ENCODE measurements at places on chromosomes 12 and 14.

- DNase-seq, result no peak
Measured at GRCh38 chr12:53931844-53932581, 6.6 kb upstream of the HOXC13 start.

GRCh38 chr12:32891956-32892355 is 4.6 kb downstream of the PKP2 start:
- no peak for DNase-seq

DNA sequence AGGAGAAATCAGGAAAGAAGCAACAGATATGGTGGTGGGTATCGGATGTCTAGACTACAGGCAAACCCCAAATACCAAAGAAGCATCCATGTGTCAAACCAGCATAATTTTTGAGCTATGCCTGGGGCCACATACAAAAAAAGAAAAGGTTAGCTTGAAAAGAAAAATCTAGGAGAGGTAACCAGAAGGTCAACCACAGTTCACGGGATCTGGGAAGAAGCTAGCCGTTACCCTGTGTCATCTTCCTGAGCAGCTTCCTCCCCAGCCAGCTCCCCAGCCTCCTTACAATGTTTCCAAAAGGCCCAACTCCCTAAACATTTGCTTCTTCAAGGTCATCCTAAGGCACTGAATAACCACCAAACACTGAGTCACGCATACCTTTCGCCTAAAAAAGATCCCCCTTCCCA is 3.1 kb downstream of the SINHCAF start:
- DNase-seq, result peak; percentile 11

DNA sequence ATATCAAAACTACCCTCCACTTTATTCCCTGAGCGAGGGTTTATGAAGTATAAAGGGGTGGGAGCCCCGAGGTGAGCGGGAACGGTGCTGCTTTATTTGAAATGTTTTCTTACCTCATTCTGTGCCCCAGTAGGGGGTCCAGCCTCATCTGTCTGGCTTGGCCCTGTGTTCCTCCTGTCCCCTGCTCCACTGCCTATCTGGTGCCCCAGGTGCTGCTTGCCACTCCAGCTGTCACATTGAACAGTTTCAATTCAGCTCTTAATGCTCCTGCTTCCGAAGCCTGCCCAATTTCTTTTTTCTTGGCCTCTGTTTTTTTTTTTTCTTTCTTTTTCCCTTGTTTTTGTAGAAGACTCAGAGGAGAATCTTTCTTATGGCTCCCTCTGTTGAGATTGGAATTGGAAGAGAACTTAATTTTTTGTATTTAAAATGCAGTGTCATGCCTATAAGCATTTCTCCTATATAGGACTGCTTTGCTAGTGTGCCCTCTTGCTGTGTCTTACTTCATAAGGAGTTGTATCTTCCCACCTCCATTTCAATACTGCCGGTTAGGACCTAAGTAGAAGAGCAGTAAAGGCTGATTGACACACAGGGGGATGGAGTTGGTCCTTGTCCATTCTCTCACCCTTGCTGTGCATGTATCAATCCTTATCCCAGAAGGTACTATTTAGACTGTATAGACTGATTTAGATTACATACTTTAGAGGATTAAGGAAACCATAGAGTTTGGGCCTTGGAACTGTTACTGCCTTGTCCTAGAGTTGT is 2.3 kb downstream of the ATXN7L3B start:
- no peak for DNase-seq

DNA sequence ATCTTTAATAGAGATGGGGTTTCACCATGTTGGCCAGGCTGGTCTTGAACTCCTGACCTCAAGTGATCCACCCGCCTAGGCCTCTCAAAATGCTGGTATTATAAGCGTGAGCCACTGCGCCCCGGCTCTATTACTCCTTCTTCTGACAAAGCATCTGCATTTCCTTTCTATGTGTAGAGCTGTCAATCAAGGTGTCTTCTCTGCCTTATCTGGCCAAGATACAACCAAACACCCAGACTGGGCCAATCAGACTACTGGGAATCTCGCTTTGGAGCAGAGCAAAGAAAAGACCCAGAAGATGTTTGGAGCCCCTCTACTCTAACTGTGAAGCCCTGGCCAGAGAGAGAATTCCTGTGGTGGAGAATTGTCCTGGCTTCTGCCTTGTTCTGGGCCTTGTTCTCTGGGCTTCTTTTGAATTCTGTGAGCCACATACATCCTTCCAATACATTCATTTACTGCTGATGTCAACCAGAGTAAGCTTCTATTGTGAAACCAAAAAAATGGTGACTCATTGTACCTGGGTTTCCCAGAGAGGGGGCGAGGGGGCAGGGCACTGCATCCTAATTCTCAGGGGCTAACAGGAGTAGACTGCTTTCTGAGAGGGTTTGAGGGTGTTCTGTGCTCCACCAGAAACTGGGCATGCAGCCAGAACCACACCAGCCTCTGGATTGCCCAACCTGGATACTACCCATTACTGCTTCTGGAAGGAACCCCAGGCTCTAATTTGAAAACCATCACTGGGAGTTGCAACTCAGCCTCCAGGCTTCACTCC is 18.8 kb upstream of the FLVCR2 start:
- DNase-seq, result no peak

- DNase-seq, result no peak
Measured at GRCh38 chr12:101855364-101855884, 22.0 kb upstream of the DRAM1 start.

GRCh38 chr12:20259786-20260185 is 108.6 kb upstream of the PDE3A start:
- no peak for DNase-seq

- peak; percentile 67 for DNase-seq
Measured at GRCh38 chr12:57616383-57617101, 5.3 kb downstream of the ARHGEF25 start.

- DNase-seq, result no peak
Measured at GRCh38 chr12:49998453-49998852, 25.7 kb downstream of the AQP6 start.

DNA sequence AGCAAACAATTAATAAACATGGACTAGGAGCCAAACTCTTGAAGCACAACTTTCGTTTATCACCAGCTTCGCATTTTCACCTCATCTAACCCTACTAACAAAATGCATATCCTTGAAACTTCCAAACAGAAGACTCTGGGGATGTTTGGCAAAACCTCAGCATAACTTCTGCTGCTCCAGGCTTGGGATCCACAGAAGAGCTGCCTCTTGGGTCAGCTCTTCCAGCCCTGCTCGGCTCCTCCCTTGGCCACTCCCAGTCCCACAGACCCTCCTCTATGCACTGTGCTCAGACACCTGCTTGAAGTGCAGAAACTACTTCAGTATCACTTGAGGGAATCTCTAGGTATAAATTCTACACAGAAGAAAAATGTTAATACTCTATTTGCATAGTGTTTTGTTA is 110.0 kb upstream of the AMIGO2 start:
- peak; percentile 38 for DNase-seq

GRCh38 chr12:105084251-105085250 is at the start of gene ALDH1L2:
ALDH1L2 (minus strand) TSS chr12:105084458; CDS start chr12:105084436, 22 bp downstream.
- peak; percentile 34 for DNase-seq

GRCh38 chr14:52888159-52888558 is 62.7 kb downstream of the FERMT2 start:
- DNase-seq, result no peak

DNA sequence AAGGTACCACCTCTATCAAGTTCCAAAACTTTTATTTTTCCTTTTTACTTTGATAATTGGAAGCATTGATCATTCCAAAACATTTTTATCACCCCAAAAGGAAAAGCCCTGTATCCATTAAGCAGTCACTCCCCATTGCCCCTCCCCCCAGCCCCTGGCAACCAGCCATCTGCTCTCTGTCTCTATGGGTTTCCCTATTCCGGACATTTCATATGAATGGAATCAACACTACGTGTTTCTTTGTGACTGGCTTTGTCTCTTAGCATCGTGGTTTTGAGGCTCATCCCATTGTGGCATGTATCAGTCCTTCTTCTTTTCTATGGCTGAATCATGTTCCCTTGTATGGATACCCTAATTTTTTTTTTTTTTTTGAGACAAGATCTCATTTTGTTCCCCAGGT is 18.0 kb upstream of the PHETA1 start:
- no peak for DNase-seq

DNA sequence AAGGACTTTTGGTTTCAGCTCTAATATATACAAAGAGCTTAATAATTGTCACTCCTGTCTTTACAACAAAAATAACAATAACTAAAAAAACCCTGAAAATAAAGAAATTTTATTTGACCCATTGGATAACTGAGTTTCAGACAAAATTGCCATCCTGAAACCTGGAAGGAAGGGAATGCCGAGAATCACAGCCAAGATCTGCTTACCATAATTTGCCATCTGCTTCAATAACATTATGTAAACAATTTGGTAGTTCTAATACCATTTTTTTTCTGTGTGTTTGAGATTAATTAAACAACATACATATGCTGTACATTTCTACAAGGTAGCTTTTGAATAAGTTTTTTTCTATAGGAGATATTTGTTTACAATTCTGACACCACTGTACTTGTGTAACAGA is 596.3 kb upstream of the MGAT4C start:
- no peak for DNase-seq

GRCh38 chr14:95315156-95315555 is 4.6 kb downstream of the CLMN start:
- no peak for DNase-seq

- no peak for DNase-seq
Measured at GRCh38 chr14:62585247-62585646, 460.0 kb downstream of the KCNH5 start.

GRCh38 chr12:22755629-22756028 is 130.7 kb downstream of the ETNK1 start:
- no peak for DNase-seq

GRCh38 chr12:92470608-92471021 is 232.2 kb upstream of the PLEKHG7 start:
- no peak for DNase-seq

- no peak for DNase-seq
Measured at GRCh38 chr12:47901718-47902093, 3.1 kb downstream of the VDR start.

GRCh38 chr12:96343347-96343954 is 56.8 kb downstream of the CDK17 start:
- no peak for DNase-seq

DNA sequence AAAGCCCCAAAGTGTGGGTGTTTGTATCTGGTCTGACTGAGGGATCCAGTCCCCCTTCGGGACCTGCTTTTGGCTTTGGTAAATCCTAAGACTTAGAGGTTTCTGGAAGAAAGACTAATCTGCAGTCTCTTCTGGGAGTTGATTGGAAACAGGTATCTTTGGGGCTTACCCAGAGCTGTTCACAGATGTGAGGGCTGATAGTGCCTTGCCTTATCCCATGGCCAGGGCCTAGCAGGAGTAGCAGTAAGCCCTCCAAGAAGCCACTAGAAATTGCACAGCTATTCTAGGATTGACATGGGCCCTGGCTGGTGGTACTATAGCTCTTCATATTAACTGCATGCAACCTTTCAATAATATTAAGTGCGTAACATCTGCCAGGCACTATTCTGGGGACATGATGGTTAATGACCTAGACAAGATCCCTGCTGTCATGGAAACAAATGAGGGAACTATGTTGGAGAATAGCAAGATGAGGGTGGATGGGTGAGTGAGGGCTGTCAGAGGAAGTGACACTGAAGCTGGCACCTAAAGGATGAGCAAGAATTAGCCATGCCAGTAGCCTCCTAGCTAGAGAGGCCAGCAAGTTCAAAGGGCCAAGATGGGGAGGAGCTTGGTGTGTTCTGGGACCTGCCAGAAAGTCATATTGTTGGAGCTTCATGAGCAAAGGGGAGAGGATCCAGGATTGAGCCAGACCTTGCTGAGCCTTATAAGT is 71.7 kb downstream of the CRADD start:
- DNase-seq, result no peak

DNA sequence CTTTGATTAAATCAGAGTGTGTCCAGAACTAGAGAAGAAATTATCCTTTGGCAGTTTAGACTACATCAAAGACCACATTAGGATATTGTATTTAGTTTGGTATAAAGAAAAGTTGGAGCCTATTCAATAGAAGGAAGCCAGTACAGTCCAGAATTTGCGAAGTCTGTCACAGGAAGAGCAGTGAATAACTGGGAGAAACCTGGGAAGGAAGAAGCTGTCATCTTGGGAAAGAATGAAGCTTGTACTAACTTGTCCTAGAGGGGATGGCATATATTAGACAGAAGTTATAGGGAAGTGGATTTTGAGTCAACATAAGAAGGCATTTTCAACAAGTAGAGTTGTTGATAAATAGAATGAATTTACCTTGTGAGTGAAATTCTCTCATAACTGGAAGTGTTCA is 386.7 kb downstream of the LRIG3 start:
- DNase-seq, result no peak

- no peak for DNase-seq
Measured at GRCh38 chr14:96256407-96256806, 397 bp downstream of the BDKRB1 start.
